Occipital lobe (tissue), 3 donors: ENCODE measurements at places on chromosomes 12 and 14.

DNA sequence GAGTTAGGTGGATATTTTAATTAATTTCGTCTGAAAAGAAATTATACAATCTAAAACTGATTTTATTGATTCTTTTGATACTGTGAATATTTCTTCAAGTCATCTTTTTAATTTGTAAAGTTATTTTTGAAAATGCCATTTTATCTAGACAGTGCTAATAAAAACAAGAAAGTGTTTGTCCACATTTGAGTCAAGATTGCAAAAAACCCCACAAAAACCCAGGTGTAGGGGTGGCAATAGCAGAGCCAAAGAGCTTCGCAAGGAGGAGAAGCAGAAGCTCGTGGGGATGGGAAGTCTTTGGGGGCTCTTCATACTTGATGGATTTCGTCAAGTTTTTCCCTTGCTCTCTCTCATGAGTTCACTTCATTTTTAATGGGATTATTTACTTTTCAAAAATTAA is 6.0 kb downstream of the RNASE6 start:
- DNase-seq: no peak

DNA sequence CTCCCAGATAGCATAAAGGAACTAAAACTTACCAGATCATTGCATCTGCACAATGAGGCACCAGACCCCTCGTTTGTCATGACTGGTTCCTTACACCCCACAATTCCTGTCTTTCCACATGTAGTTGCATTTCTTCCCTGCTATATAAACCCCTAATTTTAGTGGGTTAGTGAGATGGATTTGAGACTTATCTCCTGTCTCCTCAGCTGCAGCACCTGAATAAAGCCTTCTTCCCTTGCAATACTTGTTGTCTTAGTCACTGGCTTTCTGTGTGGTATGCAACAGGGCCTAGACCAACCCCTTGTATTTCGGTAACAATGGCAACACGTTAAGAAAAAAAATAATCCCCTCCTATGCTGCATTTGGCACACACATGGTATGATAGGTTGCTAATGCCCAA is 13.0 kb downstream of the NUP37 start:
- no peak for DNase-seq

DNA sequence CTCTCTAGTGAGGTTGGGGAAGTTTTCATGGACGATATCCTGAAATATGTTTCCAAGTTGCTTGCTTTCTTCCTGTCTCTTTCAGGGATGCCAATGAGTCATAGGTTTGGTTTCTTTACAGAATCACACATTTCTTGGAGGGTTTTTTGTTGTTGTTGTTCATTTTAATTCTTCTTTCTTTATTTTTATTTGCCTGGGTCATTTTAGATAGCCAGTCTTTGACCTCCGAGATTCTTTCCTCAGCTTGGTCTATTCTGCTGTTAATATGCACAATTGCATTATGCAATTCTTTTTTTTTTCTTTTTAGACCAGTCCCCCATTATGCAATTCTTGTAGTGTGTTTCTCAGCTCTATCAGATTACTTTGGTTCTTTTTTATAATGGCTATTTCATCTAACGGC is 338.9 kb downstream of the AEBP2 start:
- no peak for DNase-seq

- no peak for DNase-seq
Observed at GRCh38 chr14:76126076-76126475, 25.6 kb upstream of the GPATCH2L start.

DNA sequence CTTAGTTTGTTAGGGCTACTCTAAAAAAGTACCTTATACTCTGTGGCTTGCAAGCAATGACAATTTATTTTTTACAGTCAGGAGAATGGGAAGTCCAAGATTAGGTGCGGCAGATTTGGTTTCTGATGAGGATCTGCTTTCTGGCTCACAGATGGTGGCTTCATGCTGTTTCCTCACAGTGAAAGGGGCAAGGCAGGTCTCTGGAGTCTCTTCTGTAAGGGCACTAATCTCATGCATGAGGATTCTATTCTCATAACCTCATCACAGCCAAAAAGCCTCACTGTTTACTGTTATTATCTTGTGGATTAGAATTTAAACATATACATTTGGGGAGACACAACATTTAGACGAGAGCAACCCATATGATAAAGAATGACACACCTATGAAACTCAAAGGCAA is 1957.4 kb upstream of the SEL1L start:
- DNase-seq: no peak

- no peak for DNase-seq
Observed at GRCh38 chr12:3595721-3596120, 104.7 kb downstream of the PRMT8 start.

DNA sequence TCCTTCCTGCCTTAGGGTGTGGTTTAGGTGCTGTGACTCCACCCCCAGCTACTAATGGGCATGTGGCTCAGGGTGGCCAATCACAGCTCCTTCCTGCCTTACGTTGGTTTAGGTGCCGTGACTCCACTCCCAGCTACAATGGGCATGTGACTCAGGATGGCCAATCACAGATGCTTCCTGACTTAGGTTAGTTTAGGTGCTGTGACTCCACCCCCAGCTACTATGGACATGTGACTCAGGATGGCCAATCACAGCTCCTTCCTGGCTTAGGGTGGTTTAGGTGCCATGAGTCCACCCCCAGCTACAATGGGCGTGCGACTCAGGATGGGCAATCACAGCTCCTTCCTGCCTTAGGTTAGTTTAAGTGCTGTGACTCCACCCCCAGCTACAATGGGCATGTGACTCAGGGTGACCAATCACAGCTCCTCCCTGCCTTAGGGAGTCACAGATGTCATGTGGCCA is 163.9 kb downstream of the TBX5 start:
- DNase-seq: no peak

- no peak for DNase-seq
Observed at GRCh38 chr12:51863363-51863932, 14.9 kb upstream of the FIGNL2 start.

- no peak for DNase-seq
Observed at GRCh38 chr12:129659961-129660622, 243.7 kb downstream of the TMEM132D start.
